Ascending aorta (tissue), 2 donors: ENCODE measurements at places on chromosomes 1 and 21.
A peak's percentile ranks its signal among the peaks of the same experiment; 100 is the strongest.

DNA sequence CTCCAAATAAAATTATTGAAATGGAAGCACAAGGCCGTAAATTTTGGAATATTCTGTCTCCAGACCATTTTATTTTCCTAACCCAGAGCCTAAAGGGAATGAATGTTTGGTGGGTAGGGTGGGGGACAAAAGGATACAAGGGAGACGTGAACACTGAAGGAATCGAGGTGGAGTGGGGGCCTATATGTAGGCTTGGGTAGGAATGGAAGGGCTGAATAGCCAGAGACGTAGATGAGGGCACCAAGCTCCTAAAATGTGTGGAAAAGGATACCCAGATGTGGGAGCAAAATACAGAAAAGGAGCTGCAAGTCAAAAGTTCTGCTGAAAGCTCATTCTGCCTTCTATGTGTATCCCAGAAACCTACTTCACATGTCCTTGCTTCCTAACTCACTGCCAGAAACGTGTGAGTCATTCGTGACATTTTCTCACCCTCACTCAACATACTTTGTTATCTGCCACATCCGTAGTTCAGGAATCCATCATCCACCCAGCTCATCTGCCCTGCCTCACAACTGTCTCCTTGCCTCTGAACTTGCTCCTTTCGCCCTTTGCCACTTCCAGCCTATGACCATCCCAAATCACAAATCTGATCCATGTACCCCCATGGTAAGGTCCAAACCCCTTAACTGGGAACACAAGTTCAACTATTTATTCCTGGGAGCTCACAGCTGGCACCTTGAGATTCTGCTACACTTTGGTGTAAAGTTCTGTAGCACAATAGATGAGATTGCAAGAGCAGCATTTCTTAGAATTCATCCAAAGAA lies 84.1 kb upstream of the PRDX6 start:
- no peak for DNase-seq

DNA sequence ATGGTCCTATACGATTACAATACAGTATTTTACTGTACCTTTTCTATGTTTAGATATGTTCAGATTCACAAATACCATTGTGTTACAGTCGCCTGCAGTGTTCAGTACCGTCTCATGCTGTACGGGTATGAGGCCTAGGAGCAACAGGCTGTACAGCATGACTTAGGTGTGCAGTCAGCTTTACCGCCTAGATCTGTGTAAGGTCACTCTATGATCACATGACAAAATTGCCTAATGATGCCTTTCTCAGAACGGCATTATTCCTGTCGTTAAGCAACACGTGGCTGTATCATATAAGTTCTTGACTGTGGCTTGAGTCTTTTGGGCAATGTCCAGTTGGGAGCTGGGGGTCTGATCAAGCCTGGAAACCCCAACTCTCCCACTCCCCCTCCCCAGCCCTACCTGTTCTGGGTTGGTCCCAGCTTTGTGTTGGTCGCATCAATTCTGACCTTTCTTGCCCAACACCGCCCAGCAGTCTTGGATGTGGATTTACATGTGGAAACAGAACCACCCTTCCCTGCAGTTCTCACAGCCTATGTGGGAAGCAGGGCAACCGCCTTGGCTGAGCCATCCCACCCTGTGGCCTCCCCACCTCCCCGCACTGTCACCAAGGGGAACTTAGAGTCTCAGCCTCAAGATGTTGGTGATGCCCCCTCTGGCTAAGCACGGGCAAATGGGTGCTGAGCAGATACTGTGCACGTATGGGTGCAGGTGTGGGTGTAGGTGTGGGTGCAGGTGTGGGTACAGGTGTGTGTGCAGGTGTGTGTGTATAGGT lies 80.2 kb upstream of the ACTL8 start:
- DNase-seq, result no peak

GRCh38 chr1:183417772-183418491 lies at the start of gene NMNAT2:
Gene NMNAT2, minus strand, starts transcription at chr1:183418380. Its CDS starts 113 bp downstream, at chr1:183418267.
- DNase-seq, result no peak

DNA sequence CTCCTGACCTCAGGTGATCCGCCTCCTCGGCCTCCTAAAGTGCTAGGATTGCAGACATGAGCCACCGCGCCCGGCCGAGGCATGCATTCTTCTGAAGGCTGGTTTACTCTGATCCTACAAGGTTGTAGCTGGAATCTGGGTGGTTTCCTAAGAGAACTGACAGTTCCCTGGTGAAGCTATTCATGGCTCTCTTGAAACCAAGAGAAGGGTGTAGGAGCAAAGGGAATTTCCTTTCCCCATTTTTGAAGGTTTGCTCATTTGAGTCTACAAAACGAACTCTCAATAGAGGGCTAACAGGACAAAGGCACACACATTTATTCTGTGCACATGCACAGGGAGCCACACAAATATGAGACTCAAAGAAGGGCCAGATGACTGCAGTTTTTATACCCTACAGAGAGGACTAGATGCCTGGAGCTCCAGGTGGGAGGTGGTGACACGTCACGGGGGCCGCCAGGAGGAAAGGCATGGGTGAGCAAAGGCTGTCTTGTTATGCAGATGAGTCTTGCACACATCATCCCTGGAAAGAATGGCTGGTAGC lies 49.5 kb upstream of the ERRFI1 start:
- DNase-seq, result no peak

- no peak for DNase-seq
These were observed 149.2 kb downstream of the BEND5 start for GRCh38 chr1:48627486-48627885.

GRCh38 chr1:44297695-44298400 lies 57.2 kb downstream of the ERI3 start:
- DNase-seq, result no peak

- DNase-seq, result no peak
These were observed 165.5 kb upstream of the NFIA start for GRCh38 chr1:60916906-60917305.

GRCh38 chr1:207405814-207406213 lies 48.3 kb upstream of the CR2 start:
- no peak for DNase-seq

DNA sequence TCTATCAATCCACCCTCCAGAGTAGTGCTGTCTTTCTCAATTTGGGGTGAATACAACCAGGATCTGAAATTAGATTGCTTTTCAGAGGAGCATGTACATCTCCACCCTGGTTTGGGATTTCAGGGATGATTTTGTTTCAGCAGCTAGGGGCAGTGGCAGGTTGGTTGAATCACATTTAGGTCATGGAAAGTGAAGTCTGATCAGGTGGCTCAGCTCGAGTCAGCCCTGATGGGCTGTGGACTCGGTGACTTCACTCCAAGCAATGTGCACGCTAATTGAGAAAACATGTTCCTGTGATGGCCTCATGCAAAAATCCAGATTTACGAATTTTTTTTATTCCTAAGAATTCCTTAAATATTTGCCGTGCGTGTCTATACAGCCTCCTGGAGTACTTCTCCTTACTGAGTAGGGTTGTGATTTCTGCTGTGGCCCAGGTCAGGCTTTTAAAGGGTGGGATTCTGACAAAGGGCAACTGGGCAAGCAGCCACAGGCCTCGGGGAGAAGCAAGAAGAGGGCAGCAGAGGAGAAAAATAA lies 7.5 kb downstream of the NGF start:
- DNase-seq, result peak; percentile 87

GRCh38 chr1:184116287-184116686 lies 64.8 kb downstream of the TSEN15 start:
- DNase-seq, result no peak

DNA sequence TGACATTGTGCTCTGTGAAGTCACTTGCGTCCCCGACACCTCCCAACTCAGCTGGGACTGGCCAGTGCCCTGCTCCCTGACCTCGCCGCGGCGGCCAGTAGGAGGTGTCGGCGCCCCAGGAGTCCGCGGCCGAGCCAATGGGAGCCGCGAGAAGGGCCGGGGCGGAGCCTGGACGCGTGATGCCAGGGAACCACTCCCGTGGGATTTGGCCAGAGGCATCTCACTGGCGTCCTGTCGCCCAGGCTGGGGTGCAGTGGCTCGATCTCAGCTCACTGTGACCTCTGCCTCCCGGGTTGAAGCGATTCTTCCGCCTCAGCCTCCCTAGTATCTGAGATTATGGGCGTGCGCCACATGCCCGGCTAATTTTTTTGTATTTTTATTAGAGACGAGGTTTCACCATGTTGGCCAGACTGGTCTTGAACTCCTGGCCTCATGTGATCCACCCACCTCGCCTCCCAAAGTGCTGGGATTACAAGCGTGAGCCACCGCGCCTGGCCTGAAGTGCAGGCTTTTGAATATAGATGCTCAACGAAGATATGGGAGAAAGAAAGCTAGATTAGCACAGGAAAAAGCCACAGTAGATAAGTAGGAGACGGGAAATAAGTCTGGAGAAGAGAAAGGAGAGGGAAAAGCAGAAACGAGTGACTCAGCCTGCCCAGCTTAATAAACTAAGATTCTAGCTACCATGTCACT lies 38.0 kb downstream of the ZBTB8OS start:
- DNase-seq, result peak; percentile 93

DNA sequence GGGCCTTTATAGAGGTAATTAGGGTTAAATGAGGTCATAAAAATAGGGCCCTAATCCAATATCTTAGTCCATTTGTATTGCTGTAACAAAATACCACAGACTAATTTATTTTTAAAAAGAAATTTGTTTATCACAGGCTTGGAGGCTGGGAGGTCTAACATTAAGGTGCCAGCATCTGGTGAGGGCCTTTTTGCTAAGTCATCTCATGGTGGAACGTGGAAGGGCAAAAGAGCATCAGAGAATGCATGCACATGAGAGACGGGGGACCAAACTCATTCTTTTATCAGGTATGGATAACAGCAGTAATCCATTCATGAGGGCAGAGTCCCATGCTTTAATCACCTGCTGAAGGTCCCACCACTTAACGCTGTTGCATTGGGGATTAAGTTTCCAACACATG lies 313.8 kb downstream of the GRIK1 start:
- no peak for DNase-seq

- DNase-seq, result no peak
These were observed 4.5 kb downstream of the OVAAL start for GRCh38 chr1:180563026-180563827.

DNA sequence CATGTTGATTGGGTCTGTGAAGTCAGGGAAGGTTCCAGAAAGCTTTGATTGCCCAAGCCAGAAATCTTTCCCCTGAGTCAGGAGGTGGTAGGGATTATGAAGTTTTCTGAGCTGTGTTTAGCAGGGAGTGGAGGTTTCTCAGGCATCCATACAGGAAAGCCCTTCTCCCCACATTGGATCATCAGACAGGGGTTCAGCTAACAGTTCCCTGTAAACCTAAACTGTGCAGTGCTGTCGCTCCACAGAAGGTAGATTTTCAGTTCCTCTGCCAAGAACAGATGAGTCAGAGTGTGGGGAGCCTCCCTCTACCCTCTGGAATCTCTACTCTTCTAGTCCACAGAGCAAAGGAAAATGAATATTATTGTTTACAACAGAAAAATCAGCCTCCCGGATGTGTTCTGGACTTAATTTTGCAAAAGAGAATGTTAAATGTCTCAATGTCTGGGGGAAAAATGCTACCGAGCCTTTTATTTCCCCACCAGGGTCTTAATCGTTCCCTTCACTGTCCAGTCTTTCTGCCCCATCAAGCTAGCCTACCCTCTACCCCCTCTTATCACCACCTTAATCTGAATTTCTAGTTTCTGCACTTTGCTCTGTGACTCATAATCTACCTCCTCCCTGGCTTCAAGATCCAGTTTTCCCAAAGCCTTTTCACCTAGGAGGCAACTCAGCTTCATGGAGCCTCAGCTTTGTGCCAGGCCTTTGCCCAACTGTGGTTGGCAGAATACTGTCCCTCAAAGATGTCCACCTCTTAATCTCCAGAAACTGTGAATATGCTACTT lies 355.6 kb downstream of the PRDM2 start:
- no peak for DNase-seq

- no peak for DNase-seq
These were observed 21.9 kb downstream of the GPR137B start for GRCh38 chr1:236164273-236164672.

DNA sequence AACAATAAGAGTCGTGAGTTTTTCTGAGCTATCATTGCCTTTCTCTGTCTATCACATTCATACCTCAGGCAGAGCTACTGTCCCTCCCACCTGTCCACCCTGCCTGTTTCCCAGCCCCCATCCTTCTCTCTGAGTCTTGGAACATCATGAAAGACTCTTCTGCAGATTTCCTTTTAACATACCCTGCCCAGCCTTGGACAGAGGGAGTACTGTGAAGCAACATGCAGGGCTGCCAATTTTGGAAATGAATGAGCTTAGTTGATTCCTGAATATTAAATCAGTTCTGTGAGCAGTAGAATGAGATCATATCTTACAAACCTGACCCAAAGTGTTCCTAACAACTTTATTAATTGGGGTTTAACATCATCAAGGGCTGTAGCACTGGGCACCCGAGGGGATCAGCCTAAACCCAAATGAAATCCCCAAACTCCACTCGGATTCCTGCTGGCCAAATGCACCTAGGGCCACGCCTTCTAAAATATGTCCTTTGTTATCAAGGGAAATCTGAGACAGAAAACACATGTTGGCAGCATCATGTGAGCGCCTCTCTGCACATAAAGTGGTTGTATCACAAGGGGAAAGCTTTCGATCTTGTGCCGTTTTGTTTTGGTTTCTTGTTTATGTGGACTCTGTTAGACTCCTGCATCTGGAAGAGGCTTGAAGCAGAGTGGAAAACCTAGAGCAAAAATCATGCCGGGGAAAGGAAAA lies 357.6 kb downstream of the KIF26B start:
- no peak for DNase-seq

DNA sequence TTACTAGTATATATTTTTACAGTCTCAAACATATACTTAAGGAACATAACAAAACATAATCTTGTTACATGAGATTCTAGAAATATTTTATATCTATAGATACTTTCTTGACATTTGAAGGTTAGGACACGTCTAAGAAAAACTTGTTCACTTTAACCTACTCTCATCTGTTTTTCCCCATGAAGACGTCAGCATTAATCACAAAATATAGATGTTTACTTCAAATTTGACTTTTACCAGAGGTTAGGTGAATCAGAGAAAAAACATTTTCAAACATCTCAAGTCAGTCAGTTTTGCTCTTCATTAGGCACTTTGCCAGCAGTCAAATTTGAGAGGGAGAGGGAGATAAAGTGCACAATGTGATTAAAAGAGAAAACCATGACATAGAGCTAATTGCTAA lies 47.7 kb downstream of the BRINP3 start:
- no peak for DNase-seq

DNA sequence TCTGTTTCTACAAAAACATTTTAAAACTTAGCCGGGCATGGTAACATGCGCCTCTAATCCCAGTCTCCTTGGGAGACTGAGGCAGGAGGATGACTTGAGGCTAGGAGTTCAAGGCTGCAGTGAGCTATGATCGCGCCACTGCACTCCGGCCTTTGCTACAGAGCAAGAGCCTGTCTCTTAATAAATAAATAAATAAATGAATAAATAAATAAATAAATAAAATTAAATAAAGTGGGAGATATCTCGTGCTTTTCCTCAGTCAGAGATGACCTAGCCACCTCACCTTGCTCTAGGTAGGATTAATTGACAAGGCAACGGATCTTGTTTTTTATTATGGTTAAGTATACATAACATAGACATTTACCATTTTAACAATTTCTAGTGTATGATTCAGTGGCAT lies 14.3 kb upstream of the BRWD1 start:
- DNase-seq, result no peak

DNA sequence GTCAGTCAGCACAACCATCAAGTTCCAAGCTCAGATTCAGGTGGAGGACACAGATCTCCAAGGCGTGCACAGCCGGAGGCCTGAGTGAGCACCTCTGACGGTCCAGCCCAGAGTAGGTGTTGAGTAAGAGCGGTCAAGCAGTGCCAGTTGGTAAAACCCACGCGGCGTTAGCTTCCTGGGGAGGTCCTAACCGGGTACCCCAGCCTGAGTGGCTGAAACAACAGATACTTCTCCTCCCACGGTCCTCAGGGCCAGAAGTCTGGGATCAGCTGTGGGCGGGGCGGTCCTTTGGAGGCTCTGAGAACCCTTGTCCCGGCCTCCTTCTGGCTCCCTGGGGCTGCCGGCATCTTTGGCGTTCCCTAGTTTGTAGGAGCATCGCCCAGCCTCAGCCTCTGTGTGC lies 94.4 kb downstream of the PRDM16 start:
- DNase-seq, result no peak
